ENCODE measurements at places on chromosomes 7 and 10. TPM values are rescaled to one million over a fixed set of nuclear protein-coding genes. Genes with fewer than 3 reads are reported as not detected.

GRCh38 chr7:149787428-149788299, 14.3 kb upstream of the ZNF467 start:
- DNase-seq = no peak

- DNase-seq = no peak
Measured at GRCh38 chr7:123860848-123861247, 15.9 kb downstream of the HYAL4 start.

The TRPV5 gene
- not detected for total RNA-seq

DNA sequence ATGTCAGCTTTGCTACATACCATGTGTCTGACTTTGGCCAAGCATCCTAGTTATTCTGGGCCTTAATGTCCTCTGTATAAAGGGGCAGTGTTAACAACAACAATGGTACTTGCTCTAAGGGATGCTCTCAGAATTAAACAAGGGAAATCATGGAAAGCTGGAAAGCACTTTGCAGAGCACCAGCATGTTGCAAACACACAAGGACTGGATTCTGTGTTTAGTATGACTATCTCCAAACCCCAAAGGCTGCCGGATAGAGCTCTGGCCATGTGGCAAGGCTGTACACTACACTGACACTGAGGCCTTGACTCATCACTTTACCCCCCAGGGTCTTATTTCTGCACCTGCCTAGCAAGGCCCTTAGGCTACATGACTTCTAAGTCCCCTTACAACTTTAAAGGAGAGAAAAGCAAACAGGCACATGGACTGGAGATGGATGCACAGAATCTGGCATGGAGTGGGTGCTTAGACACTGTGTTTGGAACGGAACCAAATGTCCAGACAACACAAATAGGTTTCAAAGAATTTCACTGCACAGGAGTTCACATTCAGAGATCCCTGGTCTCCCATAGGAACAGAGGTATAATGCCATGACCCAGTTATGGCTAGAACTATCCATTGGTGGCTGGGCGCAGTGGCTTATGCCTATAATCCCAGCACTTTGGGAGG, 74.6 kb downstream of the FAM13C start:
- DNase-seq = no peak

DNA sequence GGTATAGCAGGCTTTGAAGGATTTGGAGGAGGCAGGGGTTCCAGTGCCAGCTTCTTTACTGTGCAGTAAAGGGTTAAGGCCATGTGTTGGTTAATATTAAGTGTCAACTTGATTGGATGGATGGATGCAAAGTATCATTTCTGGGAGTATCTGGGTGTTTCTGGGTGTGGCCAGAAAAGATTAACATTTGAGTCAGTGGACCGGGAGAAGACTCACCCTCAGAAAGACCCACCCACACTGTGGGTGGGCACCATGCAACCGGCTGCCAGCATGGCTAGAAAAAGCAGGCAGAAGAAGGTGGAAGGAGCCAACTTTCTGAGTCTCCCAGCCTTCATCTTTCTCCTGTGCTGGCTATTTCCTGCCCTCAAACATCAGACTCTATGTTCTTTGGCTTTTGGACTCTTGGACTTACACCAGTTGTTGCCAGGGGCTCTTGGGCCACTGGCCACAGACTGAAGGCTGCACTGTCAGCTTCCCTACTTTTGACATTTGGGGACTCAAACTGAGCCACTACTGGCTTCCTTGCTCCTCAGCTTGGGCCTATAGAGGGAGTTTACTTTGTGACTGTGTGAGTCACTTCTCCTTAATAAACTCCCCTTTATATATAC, 6.8 kb upstream of the TRUB1 start:
- no peak for DNase-seq

DNA sequence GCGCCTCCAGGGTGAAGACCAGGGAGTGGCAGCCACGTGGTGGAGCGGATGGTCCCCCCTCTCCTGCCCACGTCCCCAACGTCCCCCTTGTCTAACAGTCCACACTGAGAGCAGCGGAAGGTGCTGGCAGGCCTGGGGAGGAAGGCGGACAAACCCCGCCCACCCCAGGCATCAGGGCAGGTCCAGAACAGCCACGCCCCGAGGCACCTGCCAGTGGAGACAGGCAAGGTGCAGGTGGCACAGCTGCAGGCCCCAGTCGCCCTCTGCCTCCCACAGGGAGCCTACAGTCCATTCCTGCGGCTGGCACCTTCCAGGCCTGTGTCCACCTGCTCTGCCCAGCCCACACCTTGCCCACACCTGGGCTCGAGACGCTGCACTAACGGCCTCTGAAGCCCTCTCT, 24.9 kb downstream of the CYP2W1 start:
- no peak for DNase-seq

DNA sequence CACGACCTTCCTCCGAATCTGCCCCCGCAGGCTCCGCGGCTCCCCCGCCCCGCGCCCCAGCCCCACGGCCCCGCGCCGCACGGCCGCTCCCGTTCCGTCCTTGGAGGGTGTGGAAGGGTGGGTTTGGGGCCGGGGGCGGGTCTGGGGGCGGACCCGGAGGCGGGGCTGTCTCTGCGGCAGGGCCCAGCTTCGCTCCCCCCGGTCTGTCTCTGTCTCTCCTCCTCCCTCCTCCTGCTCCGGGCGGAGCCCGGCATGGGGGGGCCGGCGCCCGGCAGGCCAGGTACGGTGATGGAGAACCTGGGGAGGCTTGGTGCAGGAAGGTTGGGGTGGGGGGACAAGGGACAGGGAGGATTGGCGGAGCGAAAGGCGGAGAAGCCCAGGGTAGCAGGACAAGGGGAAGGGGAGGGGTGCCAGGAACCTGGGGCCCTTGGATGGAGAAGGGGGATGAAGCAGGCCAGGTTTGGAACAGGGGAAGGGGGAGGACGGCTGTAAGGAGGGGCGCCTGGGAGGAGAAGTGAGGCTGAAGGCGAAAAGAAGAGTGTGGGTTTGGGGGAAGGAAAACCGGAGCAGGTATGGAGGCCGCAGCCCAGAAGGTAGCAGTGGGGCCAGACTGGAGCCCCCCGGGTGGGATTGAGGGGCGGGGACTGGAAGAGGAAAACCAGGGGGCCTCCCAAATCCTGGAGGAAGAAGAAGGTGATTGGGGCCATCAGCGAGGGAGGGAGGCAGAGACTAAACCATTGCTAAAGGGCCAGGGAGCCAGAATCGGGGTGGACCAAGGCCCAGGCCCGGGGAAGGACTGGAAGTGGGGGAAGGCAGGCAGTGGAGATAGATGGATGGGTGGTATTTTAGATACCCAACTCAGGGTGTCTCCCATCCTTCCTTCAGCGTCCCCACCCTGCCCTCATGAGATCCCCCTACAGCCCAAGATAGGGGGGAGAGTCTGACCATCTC, at the start of gene NYAP1:
Gene NYAP1 (plus strand): TSS at position 206 of the 951 bp plus-strand sequence. CDS start 1,385 bp downstream, outside the sequence.
- DNase-seq = peak; percentile 82

DNA sequence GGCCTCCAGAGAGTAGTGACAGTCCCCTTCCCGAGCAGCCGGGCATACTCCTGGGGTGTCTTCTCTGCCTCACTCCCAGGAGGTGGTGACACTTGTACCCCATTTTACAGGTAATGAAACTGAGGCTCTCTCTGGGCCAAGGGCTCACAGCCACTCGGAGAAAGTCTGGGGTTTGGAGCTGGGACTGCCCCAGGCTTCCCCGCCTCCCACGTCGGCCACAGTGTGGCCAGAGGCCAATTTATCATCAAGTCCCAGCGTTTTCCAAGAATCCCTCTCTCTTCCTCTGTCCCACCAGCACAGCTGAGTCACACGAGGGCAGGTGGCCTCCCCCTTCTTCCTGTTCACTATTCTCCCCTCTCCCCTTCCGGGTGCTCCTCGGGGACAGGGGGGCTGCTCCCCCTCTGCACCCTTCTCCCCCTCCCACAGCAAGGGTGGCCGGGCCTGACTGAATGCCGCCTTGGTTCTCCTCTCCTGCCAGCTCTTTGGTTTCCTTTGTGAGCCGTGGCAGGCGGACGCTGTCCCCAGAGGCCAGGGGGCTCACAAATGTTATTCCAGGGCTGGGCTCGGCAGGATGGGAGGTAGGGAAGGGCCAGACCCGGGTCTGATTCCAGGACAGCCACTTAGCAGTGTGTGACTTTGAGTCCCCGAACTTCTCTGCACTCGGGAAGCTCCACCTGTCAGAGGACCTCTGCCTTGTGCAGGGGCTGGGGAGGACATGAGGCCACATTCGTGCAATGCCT, 17.7 kb downstream of the CLIP2 start:
- peak; percentile 64 for DNase-seq

DNA sequence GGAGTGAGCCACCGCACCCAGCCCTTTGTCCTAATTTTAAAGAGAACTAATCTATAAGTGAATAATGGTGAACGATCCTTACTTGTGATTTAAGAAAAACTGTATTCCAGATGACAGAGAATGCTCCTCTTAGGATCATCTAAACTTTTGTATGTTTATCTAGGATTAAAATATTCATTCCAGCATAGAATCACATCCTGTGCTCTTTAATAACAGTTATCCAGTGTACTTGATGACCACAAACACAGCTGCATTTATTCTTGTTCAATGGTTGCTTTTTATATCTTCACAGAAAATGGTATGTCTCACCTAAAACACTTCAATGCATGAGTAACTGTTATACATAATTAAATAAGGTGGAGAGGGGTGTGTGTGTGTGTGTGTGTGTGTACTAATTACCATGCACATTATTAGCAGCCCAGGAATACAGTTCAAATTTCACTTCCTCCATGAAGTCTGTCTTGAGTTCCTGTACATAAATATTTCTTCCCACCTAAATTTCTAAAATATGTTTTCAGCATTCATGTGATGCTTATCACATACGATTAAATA, 38.5 kb upstream of the SEMA3C start:
- DNase-seq = no peak

GRCh38 chr7:150003304-150003810, 129.6 kb downstream of the ATP6V0E2 start:
- DNase-seq = no peak

DNA sequence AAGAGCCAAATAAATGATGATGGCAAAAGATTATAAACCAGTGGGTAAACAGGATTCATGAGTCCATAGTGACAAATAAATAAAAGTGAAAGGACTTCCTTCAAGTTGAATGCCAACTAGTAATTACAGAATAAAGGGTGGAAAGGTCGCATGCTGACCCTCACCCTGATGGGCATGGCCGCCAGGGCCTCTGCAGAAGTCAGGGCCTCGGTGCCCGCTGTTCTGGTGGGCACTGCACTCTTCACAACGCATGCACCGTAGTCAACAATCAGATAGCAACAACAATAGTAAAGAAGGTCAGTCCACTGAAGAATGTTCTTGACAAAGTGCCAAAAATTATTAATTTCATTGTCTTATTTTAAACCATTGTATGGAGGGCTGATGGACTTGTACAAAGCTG, 123.2 kb upstream of the LANCL2 start:
- no peak for DNase-seq

DNA sequence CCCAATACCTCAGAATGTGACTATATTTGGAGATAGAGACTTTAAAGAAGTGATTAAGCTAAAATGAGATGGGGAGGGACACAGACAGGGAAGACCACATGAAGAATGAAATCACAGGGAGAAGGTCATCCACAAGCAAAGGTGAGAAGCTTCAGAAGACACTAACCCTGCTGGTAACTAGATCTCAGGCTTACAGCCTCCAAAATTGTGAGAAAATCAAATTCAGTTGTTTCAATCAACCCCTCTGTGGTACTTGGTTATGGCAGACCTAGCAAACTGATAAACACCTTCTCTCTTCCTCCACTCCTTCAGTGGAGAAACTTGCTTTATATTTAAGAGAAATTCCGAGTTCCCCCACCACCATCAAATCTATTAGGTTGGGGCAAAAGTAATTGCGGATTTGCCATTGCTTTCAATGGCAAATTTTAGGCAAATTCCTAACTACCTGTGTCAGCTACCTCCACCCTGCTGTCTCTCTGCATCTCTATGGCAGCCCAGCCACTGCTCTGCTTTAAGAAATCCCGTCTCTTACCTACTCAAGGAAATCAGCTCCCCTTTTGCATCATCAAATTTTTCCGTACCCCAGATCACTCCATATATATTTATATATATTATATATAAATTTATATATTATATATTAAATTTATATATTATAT, 38.2 kb downstream of the SEMA3E start:
- no peak for DNase-seq

DNA sequence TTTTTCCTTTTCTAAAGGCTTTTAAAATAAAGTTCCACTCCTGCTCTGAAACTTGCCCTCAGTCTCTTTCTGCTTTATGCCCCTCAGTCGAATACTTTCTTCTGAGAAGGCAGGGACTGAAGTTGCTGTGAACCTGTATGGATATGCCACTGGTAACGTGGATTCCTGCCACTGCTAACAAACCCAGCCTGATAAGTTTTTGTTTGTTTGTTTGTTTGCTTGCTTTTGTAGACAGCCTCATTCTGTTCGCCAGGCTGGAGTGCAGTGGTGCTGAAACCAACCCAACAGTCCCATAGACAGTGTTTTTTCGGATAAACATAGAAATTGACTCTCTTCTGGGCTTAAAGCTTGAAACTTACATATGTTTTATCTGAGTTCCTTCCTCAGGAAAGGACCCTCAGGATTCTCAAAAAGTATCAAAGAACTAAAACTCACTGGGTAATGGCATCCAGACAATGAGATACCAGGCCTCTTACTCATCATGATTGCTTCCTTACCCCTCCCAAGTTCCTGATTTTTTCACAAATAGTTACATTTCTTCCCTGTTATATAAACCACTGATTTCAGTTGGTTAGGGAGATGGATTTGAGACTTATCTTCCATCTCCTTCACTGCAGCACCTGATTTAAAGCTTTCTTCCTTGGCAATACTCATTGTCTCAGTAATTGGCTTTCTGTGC, 273.6 kb downstream of the SDHAF3 start:
- no peak for DNase-seq

DNA sequence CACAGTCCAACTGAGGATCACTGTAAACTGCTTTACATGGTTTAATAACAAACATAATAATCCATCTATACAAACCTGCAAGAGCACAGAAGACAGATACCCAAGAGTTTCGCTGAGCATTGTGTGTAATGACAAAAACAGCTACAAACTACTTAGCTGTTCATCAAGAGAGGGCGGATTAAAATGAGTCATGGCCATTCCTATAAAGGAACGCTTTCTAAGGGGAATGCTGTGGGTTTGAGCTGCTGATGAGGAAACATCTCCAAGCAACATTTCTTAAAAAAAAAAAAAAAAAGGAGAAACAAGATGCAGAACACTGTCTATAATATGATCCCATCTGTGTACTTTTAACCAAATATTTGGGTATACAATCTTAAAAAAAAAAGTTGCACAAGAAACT, 33.8 kb downstream of the VOPP1 start:
- no peak for DNase-seq

- DNase-seq = no peak
Measured at GRCh38 chr7:129525225-129525862, 23.0 kb downstream of the SMKR1 start.

GRCh38 chr7:1480670-1481069, 21.4 kb upstream of the MICALL2 start:
- DNase-seq = no peak
